ENCODE measurements at places on chromosomes 13 and 19.

GRCh38 chr13:111572956-111573761 is 252.7 kb downstream of the TEX29 start:
- DNase-seq: no peak

DNA sequence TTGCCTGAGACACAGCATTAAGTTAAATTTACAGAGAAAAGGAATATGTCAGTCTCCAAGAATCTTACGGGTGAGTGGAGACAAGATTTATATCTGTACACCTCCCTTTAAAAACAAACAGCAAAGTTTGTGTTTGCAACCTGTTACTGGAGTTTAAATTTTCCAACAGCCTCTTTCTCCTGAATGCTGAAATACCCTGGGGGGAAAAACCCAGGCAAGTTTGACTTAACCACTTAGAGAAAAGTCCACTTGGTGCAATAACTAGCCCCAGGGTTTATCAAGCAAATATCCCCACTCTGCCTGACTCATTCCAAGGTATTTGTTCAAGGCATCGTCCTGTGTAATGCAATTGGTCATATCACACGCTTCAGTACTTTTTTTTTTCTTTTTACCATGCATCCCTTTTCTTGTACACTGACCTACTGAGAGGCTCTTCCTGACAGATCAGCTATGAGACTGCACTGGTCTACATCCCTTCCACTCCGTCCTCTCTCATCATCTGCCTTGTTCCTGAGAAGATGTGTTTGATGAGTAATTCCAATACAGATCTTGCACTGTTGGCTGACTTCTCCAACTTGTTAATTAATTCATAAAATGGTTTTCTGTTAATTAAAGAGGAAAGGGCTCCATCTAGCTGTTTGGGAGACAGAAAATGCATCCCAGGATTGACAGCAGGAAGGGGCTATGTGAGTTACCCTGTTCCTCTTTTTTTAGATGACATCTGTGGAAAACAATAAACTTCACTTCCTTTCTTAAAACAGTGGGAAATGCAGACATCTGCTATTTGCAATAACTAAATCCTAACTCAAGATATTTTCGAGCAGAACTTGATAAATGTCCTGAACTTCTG is 212.5 kb upstream of the IRS2 start:
- DNase-seq: no peak

GRCh38 chr13:65763811-65764210 is 1466.3 kb downstream of the PCDH9 start:
- DNase-seq: no peak

DNA sequence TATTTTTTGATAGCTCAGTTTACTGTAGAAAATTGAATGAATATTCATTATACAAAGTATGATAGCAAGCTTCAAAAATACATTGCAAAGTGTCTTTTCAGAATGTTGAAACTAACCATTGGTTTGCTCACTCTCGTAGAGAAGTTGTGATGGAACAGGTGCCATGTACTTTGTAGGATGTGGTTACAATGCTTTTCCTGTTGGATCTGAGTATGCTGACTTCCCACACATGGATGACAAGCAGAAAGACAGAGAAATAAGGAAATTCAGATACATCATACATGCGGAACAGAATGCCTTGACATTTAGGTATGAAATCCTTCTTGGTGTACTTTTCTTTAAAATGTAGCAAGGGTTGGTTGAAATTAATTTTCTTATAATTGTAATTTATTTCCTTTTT is 30.5 kb downstream of the CDADC1 start:
- no peak for DNase-seq

DNA sequence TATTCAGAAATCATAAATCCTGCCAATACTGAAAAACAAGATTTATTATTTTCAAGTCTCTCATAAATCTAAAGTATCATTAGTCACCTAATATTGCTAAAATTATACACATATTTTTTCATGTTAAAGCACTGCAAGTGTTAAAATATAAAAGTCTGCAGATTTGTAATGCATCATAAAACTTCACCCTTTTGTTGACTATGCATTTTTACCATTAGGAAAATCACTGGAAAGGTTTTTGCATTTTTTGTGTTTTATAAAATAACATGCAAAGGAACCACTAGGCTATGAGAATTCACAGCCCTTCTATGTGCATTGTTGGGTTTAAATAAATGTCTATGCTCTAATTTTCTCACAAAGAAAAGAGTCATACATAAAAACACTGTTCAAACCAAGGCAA is 407.3 kb downstream of the DACH1 start:
- no peak for DNase-seq

GRCh38 chr13:23912469-23912868 is 15.2 kb upstream of the C1QTNF9B start:
- DNase-seq: no peak

- DNase-seq: no peak
These were observed 136.5 kb upstream of the GPR12 start for GRCh38 chr13:26896986-26897668.
